ENCODE measurements at places on chromosomes 12 and 14.

DNA sequence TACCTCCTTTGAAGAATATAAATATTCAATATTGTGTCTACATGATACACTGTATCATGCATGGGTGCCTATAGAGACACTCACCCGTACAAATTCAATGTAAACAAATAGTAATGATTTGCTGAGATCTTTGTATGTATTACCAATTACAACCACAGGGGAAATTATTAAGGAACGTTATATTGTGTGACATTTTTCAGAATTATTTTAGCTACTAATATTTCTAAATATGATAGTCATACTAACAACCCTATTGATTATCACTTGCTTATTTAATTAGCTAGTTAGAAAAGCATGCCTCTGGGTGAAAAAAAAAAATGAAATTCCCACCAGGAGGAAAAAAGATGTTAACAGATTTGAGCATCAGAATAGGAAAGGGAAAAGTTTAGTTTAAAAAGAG, 2.1 kb downstream of the SOX5 start:
- no peaks in the 10 kb centered on the region for H3K4me1 ChIP-seq
- H3K27ac ChIP-seq = no peak overlapping the region
- H3K4me3 ChIP-seq = no peak overlapping the region

- H3K4me3 ChIP-seq = no peak overlapping the region
- H3K36me3 ChIP-seq = no peaks in the 10 kb centered on the region
- H3K27ac ChIP-seq = no peak overlapping the region
- no peak for DNase-seq
- no peaks in the 10 kb centered on the region for H3K4me1 ChIP-seq
Measured at GRCh38 chr14:55514819-55515490, 65.1 kb upstream of the KTN1 start.

DNA sequence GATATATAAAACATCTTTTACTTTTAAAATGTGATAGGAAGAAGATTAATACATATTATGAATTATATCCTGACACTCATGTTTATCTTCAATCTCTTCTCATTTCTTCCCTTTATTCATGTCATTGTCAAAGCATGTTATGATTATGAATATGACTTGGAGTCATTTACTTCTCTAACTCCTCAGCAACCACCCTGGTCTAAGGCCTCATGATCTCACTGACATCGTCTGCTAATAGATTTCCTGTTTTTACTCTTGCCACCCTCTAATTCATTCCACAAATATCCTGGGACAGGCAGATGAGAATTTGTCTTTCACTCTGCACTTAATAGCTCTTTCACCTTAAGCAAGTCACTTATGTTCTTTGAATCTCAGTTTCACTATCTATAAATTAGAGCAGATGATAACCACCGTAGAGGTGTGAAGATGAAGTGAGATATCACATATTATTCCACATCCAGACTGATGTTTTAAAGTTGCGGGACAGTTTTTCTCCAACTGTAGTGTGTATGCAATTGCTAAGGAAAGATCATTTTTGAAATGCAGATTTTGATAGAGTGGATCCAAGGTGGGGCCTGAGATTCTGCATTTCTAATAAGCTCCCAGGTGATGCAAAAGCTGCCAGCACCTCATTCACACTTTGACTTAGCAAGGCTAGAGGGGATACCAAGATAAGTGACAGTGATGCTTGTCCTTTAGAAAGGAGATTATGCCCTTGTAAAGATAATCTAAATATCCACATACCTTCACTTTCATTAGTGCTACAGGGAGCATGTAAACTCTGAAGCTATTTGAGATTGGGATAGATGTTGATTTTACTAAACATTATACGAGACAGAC, 3.3 kb upstream of the IAPP start:
- no peak overlapping the region for H3K27ac ChIP-seq
- DNase-seq = no peak
- no peaks in the 10 kb centered on the region for H3K36me3 ChIP-seq
- H3K27me3 ChIP-seq = no peaks in the 10 kb centered on the region
- H3K4me3 ChIP-seq = no peak overlapping the region

GRCh38 chr12:103540319-103540718, 44.6 kb upstream of the C12orf42 start:
- no peak overlapping the region for H3K4me3 ChIP-seq
- H3K27me3 ChIP-seq = no peaks in the 10 kb centered on the region
- H3K36me3 ChIP-seq = no peaks in the 10 kb centered on the region
- H3K4me1 ChIP-seq = no peaks in the 10 kb centered on the region
- no peak for DNase-seq

DNA sequence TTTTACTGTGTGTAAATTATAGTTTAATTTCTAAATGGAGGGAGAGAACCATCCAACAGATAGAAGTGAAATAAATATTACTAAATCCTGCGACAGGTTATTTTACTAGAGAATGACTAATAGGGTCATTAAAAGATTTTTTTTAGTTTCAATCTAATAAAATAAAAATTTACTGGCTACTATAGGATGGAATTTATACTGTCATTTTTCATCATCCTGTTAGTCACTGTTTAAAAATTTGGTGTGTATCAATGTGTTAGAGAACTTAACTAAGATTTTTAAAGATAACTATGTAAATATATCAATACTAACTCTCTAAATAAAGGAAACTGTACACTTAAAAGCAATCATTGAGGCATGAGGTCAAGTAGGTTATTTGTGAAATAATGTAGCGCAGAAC, 41.1 kb upstream of the CDKN3 start:
- H3K4me3 ChIP-seq = no peak overlapping the region
- H3K27ac ChIP-seq = no peak overlapping the region
- H3K36me3 ChIP-seq = no peaks in the 10 kb centered on the region
- DNase-seq = no peak
- H3K27me3 ChIP-seq = no peaks in the 10 kb centered on the region
